Effector memory CD4-positive, alpha-beta T cell (primary cell): ENCODE measurements at places on chromosomes 12 and 14.

DNA sequence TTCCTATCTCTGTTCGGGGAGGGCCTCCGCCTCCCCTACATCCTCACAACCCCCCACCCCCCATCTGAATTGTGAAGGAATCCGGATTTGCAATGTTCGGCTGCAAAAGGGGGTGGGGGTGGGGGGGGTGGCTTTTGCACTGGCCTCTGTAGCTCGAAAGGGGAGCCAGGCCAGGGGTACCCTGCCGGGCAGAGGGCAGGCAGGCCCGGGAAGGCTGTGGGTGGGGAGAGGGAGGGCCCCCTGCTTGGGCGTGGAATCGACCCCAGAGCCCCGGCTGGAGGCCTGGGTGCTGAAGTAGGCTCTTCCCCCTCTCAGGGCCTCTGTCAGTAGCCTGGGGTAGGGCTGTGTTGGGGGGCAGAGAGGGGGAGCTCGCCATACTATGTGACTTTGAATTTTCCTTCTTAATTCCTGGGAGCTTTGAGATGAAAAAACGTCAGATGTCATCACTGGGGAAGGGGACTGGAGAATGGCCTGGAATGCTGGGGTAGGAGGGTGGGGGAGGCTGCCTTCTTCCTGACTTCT, 1.1 kb downstream of the LRP1 start:
- H3K36me3 ChIP-seq, result no peaks in the 10 kb centered on the region
- H3K27ac ChIP-seq, result no peak overlapping the region
- H3K4me1 ChIP-seq, result peaks cover 14% of the 10 kb centered on the region
- H3K4me3 ChIP-seq, result no peak overlapping the region
- no peak for DNase-seq
- no peaks in the 10 kb centered on the region for H3K27me3 ChIP-seq

- H3K27me3 ChIP-seq, result no peaks in the 10 kb centered on the region
- no peak overlapping the region for H3K27ac ChIP-seq
- no peak overlapping the region for H3K4me3 ChIP-seq
- H3K36me3 ChIP-seq, result no peaks in the 10 kb centered on the region
- H3K4me1 ChIP-seq, result peaks cover 31% of the 10 kb centered on the region
Measured at GRCh38 chr14:71322655-71323250, 415.5 kb downstream of the PCNX1 start.

- no peaks in the 10 kb centered on the region for H3K27me3 ChIP-seq
- DNase-seq, result no peak
- H3K27ac ChIP-seq, result no peak overlapping the region
- H3K36me3 ChIP-seq, result no peaks in the 10 kb centered on the region
Measured at GRCh38 chr12:32163596-32163995, 56.9 kb downstream of the BICD1 start.

DNA sequence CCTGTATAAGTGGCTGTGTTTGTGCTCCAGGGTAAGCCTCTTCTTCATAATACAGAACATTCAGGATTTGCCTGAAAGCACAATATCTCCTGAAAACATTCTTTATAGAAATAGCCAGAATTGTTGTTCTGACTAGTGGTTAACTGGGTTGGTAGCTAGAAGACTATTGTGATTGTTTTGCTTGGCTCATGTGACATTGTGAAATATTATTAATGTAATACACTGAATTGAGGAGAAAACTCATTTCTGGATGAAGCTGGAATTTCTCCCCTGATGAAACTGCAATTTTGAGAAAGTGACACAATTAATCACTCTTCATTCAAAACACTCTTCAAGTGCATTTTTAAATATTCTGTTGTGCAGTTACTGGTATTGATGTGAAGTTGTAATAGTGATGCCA, 172.3 kb upstream of the PTPRQ start:
- H3K27ac ChIP-seq, result no peak overlapping the region
- no peaks in the 10 kb centered on the region for H3K4me1 ChIP-seq
- DNase-seq, result no peak
- no peaks in the 10 kb centered on the region for H3K36me3 ChIP-seq
- H3K4me3 ChIP-seq, result no peak overlapping the region
- H3K27me3 ChIP-seq, result no peaks in the 10 kb centered on the region

DNA sequence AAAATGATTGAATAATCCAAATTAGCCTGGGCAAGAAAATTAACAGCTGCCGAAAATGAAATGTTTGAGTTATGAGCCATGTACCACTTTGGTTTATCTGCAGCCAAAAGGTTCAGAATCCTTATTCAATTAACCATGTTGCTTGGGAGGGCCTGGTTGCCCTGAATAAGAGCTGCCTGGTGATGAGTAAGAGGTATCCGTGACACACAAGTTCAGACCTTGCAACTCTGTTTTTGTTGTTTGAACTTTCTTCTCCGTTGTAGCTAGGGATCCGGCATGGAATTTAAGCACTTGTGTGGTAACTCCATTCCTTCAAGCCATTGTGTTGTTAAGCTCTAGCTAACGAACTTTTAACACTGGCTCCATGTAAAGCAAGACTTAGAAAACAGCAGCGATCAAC, 35.7 kb downstream of the FOXA1 start:
- no peak overlapping the region for H3K4me3 ChIP-seq
- no peak overlapping the region for H3K27ac ChIP-seq
- no peaks in the 10 kb centered on the region for H3K4me1 ChIP-seq

GRCh38 chr12:109293106-109293505, 16.0 kb downstream of the FOXN4 start:
- H3K36me3 ChIP-seq, result no peaks in the 10 kb centered on the region
- H3K4me3 ChIP-seq, result no peak overlapping the region
- H3K27me3 ChIP-seq, result peaks cover 5% of the 10 kb centered on the region
- H3K4me1 ChIP-seq, result no peaks in the 10 kb centered on the region
- H3K27ac ChIP-seq, result no peak overlapping the region

DNA sequence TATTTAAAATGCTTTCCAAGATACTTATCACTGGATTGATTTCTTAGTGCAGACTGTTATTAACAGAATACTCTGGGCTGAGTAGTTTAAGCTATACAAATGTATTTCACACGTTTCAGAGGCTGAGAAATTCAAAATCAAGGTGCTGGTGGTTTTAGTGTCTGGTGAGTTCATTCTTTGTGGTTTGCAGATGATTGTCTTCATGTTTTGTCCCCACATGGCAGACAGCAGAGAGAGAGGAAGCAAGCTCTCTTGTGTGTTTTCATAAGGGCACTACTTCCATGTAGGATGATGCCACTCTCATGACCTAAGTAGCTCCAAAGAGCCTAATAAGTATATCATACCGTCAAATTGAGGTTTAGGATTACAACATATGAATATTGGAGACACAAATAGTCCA, 1348.9 kb upstream of the FLRT2 start:
- H3K36me3 ChIP-seq, result no peaks in the 10 kb centered on the region
- no peaks in the 10 kb centered on the region for H3K27me3 ChIP-seq
- H3K27ac ChIP-seq, result no peak overlapping the region
- DNase-seq, result no peak
- no peaks in the 10 kb centered on the region for H3K4me1 ChIP-seq

DNA sequence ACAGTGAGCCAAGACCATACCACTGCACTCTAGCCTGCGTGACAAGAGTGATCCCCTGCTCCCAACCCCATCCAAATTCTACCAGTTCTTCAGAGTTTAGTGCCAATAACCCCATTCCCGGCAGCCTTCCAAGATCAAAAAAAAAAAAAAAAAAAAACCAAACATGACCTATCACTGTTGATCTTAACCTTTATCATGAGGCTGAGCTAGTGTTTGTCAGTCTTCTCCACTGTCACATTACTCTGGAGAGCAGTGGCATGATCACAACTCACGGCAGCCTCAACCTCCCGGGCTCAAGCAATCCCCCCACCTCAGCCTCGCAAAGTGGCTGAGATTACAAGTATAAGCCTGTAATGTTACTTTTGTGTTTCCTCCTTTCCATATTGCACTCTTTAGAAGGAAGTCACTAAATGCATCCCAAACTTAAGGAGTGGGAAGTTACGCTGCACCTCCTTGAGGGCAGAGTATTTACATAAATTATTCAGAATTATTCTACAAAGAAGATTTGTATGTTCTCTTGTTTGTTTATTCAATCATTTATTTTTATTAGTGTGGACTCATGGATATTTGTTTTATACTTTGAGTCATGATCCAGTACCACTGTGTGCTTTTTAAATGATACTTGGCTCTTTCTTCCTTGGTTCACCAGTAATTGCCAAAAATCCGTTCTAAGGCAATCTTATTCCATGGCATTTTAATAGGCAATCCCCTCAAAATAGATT, 31.5 kb upstream of the FAM222A start:
- DNase-seq, result no peak
- H3K4me3 ChIP-seq, result no peak overlapping the region
- H3K36me3 ChIP-seq, result no peaks in the 10 kb centered on the region
- H3K27me3 ChIP-seq, result no peaks in the 10 kb centered on the region
- H3K27ac ChIP-seq, result no peak overlapping the region
- no peaks in the 10 kb centered on the region for H3K4me1 ChIP-seq

GRCh38 chr12:56763753-56764657, 881 bp downstream of the HSD17B6 start:
- no peaks in the 10 kb centered on the region for H3K36me3 ChIP-seq
- no peaks in the 10 kb centered on the region for H3K27me3 ChIP-seq
- no peaks in the 10 kb centered on the region for H3K4me1 ChIP-seq
- no peak for DNase-seq
- H3K4me3 ChIP-seq, result no peak overlapping the region

DNA sequence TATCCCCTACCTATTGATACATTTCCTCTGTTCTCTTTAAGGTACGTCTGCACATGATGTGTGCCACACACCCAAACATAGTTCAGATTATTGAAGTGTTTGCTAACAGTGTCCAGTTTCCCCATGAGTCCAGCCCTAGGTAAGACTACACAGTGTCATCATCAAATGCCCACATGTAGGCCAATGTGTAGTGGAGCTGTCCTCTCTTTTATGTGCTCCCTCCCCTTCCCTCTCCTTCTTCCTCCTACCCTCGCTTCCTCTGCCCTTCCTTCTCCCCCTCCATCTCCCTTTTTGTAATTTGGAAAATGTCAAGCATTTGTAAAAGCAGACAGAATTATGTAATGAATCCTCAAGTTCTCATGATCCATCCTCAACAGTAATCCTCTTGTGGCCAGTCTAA, 25.5 kb downstream of the MAPKAPK5 start:
- H3K27me3 ChIP-seq, result no peaks in the 10 kb centered on the region
- H3K27ac ChIP-seq, result no peak overlapping the region
- H3K4me1 ChIP-seq, result no peaks in the 10 kb centered on the region
- DNase-seq, result no peak
- H3K4me3 ChIP-seq, result no peak overlapping the region

GRCh38 chr14:99574099-99574880, 29.7 kb downstream of the CCDC85C start:
- no peaks in the 10 kb centered on the region for H3K4me1 ChIP-seq
- H3K4me3 ChIP-seq, result no peak overlapping the region
- no peak for DNase-seq
- no peak overlapping the region for H3K27ac ChIP-seq
- H3K27me3 ChIP-seq, result no peaks in the 10 kb centered on the region
- no peaks in the 10 kb centered on the region for H3K36me3 ChIP-seq

- no peak overlapping the region for H3K27ac ChIP-seq
- no peaks in the 10 kb centered on the region for H3K36me3 ChIP-seq
- no peaks in the 10 kb centered on the region for H3K4me1 ChIP-seq
- DNase-seq, result no peak
- no peak overlapping the region for H3K4me3 ChIP-seq
Measured at GRCh38 chr12:93831374-93831773, 154.2 kb downstream of the CRADD start.

- no peaks in the 10 kb centered on the region for H3K27me3 ChIP-seq
- peaks cover 39% of the 10 kb centered on the region for H3K36me3 ChIP-seq
- no peak overlapping the region for H3K4me3 ChIP-seq
- DNase-seq, result no peak
- H3K4me1 ChIP-seq, result no peaks in the 10 kb centered on the region
Measured at GRCh38 chr14:99169776-99170356, 102.1 kb downstream of the BCL11B start.

DNA sequence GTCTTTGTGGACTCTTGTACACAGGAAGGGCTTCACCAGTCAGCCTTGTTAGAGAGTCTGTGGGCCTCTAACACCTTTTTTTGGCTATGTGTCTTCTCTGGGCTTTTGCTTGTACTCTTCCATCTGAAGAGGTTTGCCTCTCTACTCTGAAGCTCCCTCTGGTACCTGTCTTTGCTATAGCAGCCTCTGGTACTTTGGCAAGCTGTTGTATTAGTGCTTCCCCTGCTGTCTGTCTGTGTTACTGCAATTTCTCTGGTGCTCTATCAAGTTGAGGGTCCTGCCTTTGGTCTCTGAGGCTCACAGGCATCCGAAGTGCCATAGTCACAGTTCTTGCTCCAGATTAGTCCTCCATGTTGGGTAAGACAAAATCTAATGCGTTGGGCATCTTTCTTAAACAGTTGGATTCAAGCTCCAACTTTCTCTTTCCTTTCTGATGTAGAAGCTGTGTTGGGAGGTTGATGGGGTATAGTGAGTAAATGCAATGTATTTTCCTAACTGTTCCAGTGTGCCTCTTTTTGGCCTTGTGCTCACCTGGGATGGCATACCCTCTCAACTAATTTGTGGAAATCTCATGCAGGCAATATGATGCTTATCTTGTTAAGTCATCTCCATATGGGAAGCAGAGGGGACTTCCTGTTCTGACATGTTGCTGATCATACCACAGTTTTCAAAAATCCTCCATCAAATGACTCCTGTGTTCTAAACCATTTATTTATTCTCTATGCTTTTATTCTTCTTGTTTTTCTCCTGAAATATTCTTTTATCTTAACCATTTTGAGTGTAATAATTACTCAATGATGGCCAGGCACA, 88.8 kb downstream of the ATF7IP start:
- no peak overlapping the region for H3K27ac ChIP-seq
- H3K4me1 ChIP-seq, result peaks cover 6% of the 10 kb centered on the region
- H3K4me3 ChIP-seq, result no peak overlapping the region
- no peak for DNase-seq
- no peaks in the 10 kb centered on the region for H3K27me3 ChIP-seq
- H3K36me3 ChIP-seq, result peaks cover 45% of the 10 kb centered on the region

- no peak for DNase-seq
- no peak overlapping the region for H3K4me3 ChIP-seq
- no peaks in the 10 kb centered on the region for H3K36me3 ChIP-seq
- H3K27me3 ChIP-seq, result no peaks in the 10 kb centered on the region
Measured at GRCh38 chr14:95380350-95381042, 60.8 kb upstream of the CLMN start.

GRCh38 chr14:105205673-105206208, 24.6 kb upstream of the NUDT14 start:
- no peak overlapping the region for H3K4me3 ChIP-seq
- no peak for DNase-seq
- H3K4me1 ChIP-seq, result peaks cover 16% of the 10 kb centered on the region
- H3K27me3 ChIP-seq, result no peaks in the 10 kb centered on the region
- no peak overlapping the region for H3K27ac ChIP-seq

- no peak for DNase-seq
- no peak overlapping the region for H3K27ac ChIP-seq
- H3K27me3 ChIP-seq, result no peaks in the 10 kb centered on the region
- H3K4me1 ChIP-seq, result no peaks in the 10 kb centered on the region
- H3K36me3 ChIP-seq, result no peaks in the 10 kb centered on the region
Measured at GRCh38 chr12:46339051-46339450, 33.5 kb downstream of the SLC38A2 start.

DNA sequence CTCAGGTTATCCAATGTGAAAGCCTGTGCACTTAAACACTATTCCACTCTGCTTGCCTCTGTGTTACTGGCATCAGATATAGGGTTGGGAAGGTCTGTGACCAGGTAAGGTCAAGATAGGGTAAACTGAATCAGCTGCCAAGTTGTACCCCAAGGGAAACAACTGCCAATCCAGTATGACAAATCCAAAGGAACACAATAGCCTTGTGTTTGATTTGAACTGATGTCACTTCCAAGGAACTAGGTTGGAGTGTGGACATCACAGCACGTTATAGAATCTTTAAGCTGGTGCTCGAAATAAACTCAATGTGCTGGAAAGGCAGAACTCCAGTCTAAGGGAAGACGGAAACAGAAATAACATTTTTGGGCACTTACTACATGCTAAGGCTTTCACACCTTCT, 223.4 kb upstream of the BTG1 start:
- H3K4me1 ChIP-seq, result peaks cover 6% of the 10 kb centered on the region
- H3K27me3 ChIP-seq, result no peaks in the 10 kb centered on the region
- no peak overlapping the region for H3K4me3 ChIP-seq
